Activated CD4-positive, alpha-beta T cell treated with anti-CD3 and anti-CD28 coated beads for 4 hours (primary cell): ENCODE measurements at places on chromosomes 3 and 15.

- DNase-seq: no peak
Measured at GRCh38 chr3:41356775-41357174, 157.5 kb downstream of the CTNNB1 start.

- no peak for DNase-seq
Measured at GRCh38 chr3:169846458-169847193, 23.1 kb downstream of the LRRC31 start.

DNA sequence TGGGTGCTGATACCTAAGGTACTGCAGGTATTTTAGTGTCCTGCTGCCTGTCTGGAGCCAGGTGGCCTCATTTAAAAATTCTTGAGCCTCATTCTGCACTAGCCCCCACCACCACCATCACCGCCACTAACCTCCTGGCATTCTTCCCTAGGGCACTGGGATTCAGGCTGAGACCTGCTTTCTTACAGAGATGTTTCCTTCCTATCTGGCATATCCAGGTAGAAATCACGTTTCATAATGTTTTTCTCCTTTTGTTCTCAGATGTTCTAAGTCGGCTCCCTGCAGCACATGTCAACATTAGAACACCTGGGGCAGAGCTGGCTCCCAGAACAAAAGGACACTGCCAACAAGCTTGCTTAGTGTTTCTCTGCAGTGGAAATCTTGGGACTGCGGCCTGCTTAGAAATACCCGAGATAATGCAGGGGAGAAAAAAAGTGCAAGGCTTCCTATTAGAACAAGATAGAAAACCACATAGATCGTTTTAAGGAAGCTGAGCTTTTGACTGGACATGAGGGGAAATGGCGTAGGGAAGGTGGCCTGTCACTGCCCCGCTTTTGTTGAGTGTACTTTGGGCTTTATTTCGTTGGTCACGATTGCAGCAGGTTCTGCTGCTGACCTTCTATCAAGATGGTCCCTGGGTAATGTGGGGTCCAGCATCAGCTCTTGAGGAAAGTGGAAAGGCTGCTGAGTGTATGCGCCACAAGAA lies 59.6 kb upstream of the PPARG start:
- DNase-seq: no peak

DNA sequence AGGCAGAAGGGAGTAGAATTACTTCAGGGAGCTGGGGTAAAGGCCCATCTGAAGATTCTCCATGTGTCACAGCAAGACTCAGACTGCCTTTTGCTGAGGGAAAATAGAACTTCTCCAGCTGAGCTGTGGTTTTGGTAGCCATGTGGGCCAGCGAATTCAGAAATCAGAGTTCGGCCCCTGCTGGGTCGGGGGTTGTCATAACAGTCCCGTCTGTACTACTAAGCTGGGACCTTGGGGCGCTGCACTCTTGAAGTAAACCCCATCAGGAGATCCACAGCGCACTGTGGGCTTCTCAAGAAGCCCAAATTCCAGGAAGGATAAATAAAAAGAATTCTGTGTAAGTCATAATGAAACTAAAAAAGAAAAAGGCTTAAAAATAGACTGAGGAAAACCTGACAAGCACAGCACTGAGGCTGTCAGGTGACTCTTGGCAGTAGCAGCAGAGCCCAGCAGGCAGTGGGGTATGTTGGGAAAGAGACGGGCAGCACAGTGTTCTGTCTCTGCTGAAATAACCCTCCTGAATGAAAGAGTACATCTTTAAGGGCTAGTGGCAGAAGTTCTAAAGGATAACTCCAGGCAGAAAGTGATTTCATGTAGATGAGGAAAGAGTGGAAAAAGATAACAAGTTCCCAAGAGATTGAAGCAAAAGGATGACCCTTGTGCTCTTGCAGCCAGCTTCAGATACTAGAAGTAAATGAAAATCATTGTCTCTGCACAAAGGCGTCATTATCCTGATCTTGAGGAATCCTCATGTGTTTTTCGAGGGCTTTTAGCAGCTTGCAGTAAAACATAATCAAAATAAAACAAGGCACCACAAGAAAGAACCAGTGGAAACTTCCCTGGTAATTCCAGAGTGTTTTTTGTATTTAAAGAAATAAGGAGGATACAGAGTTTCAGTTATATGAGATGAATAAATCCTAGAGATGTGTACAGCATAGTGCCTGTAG lies 74.5 kb downstream of the RAB7A start:
- peak; percentile 52 for DNase-seq

DNA sequence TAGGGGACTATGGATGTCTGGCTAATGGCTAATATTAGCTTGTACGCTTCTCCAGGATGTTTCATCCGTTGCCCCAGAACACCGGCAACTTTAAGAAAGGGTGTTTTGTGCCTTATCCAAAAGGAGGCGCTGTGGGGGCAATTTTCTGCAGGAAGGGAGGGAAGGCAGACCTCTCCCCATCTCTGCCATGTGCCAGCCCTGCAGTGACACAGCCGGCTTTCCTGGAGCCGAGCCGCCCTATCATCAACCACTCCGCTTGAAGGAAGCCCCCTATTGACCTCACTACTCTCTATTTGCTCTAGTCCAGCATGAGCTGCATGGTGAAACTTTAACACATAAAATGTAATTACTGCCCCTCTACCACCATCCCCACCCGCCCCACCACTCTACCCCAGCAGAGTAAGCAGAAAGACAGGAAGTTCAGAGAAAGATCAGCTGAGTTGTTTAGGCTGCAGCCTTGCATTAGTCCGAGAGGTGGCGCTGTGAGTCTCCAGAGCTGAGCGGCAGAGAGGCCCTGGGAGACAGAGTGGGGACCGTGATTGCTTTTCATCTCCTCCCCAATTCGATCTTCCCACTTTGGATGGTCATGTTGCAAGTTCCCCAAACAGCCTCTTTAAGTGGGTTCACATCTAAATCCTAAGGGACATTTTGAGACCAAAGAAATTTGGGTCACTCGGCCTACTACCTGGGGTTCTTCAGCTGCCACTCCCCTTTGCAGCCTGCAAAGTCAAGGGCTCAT lies 24.5 kb upstream of the RAD18 start:
- peak; percentile 20 for DNase-seq

- DNase-seq: no peak
Measured at GRCh38 chr3:161422171-161422700, 50.9 kb upstream of the SPTSSB start.

- no peak for DNase-seq
Measured at GRCh38 chr15:73660455-73660854, 23.7 kb upstream of the CD276 start.

DNA sequence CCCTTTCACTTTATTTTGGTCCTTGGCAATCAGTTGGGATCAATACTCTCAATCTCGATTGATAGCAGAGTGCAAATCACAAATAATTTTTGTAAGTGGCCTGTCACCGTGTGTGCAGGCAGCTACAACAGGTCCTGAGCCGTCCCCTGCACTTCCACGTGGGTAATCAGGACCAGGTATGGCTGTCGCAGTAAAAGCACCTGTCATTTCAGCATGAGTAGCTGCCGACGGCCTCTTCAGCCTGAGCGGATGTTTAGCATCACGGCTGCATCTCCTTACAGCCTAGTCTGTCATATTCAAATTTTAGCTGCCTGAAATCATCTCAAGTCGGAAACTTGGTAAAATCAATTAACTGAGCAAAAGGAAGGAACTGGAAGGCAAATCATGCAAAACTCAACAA lies 53.0 kb upstream of the FOXP1 start:
- no peak for DNase-seq

- no peak for DNase-seq
Measured at GRCh38 chr15:33894193-33894592, 74.1 kb upstream of the CHRM5 start.

DNA sequence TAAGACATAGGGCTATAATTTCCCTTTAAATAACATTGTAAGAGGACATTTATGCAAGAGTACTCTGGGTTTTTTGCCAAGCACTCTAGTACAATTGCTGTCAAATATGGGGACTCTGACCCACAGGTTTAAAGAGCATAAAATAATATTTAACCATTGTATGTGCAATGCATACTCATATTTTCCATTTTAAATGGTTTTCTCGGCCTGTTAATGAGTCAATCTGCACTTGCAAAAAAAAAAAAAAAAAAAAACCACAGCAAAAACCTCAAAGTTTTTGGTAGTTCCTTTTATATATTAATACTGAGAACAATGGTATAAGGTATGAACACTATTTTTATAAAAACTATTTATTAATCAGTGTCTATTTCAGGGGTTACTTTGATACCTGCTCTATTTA lies 304.0 kb upstream of the CBLB start:
- no peak for DNase-seq

- DNase-seq: no peak
Measured at GRCh38 chr3:190130037-190130436, 9.3 kb upstream of the P3H2 start.

- DNase-seq: no peak
Measured at GRCh38 chr3:87227835-87228144, 681 bp downstream of the CHMP2B start.

DNA sequence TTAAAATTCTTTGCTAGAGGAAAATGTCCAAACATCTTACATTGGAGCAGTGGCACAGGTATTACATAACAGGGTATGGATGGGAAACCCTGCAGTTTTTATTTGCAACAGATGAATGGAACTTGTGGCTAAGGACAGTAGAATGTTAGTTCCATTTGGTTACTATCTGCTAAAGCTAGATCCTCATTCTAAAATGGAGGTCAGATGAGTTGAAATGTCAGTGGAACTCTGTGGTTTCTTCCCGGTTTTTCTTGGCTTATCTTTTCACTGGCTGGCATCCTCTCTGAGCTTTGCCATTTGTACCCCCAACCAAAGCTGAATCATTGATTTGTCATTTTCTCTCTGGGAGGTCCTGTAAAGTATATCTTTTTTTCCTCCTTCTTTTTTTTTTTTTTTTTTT lies 68.9 kb downstream of the ARMC8 start:
- no peak for DNase-seq

GRCh38 chr3:65083240-65083639 lies 395.4 kb upstream of the ADAMTS9 start:
- no peak for DNase-seq

DNA sequence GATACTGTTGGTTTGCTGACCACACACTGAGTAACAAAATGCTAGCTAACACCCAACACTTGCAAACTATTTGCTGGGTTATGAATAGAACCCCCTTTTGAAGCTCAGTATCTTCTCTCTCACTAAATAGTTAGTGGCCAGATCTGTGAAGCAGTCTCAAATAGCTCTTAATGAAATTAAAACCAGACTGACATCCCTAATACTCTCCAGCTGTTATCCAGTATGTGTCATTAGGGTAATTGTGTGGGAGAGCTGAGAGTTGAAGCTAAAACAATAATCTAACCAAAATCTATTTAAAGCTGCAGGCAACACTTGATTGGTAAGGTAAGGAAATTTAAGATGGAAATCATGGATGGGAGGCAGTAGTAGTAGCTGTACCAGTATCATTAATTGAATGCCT lies 110.4 kb upstream of the RORA start:
- DNase-seq: no peak

DNA sequence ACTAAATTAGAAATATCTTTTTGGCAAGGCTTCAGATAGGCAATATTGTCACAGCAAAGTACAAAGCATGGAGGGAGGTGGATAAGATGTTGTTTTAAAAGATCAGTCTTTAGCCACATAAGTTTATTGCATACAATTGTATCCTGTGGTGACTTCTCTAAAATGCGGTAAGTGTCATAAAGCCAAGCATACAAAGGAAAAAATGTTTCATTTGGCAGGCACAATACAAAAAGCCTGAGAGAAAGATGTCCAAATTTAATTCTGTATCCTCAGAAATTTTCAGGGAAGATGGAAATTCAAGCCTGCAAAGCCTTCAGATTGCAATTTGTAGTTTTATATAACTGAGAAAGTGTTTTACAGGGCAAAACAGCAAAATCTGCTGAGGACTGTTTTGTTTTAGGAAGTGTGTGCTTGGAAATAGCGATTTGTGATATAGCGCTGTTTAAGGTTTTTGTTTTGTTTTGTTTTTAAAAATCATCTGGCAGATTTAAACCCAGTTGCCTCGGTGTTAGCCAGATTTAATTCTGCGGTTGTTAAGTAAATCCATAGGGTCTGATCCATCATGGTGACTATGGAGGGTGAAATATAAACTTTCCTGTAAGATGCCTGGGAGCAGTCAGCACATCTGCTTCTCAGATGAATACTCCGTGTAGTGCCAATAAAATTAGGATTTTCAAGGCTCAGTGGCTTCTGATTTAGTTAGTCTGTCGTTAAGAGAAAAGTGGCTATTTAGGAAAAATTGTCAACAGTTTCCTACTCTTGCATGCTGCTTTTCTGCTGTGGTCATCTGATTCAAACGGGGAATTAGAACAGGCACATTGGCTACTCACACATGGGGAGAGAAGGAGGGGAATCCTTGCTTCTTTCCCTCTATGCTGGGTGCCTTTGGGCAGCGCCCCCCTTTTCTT lies 8.0 kb downstream of the KAT2B start:
- DNase-seq: no peak

GRCh38 chr3:104629038-104629437 lies 737.7 kb upstream of the ALCAM start:
- no peak for DNase-seq

DNA sequence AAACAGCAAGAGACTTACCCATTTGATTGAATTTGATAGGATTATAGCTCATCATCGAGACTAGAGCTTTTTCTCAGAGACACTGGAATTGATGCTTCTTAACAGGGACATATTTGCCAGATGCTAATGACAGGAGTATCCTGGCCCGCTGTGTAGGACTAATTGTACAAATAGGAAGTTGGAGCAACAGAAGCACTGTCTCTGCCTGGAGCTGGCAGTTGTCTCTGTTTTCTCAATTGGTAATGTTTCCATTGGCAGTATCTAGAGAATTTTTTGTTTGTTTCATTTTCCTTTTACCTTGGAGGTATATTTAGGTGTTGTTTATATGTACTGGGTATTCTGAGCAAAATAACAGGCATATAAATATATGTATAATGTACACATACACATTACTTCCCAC lies 8.9 kb upstream of the PCOLCE2 start:
- DNase-seq: no peak

GRCh38 chr15:37041042-37041441 lies 59.3 kb downstream of the MEIS2 start:
- no peak for DNase-seq

DNA sequence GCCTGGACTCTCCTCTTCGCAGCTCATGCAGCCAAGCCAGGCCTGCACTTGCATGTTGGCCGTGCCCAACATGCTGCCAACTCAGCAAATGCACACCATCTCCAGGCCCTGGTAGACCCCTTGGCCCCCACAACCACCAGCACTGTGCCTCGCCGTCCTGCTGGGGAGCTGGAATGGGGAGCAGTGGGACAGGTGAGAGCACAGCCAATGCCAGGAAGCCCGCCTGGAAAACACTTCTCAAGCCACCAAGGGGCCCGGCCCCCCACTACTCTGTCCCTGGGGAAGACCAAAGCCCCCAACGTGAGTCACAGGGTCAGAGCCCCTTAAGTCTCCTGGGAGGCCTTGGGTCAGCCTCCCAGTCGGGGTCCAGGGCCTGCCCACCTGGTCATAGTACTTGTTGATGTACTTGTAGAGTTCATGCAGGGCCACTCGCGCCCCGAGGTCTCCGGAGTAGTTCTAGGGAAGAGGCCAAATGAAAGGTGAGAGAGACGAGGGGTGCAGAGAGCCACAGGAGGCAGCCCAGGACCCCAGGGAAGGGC lies 24.5 kb downstream of the PLXNB1 start:
- DNase-seq: no peak
